NCI-H2081 treated with DMSO at 0.1 percent for 48 hours (cell line): ENCODE measurements at places on chromosomes 16 and 17.
A peak's percentile ranks its signal among the peaks of the same experiment; 100 is the strongest.

- DNase-seq: no peak
Measured at GRCh38 chr17:16005636-16006035, 6.0 kb downstream of the TTC19 start.

- DNase-seq: no peak
Measured at GRCh38 chr17:40074871-40075200, 12.1 kb downstream of the THRA start.

GRCh38 chr16:75380870-75381269 is 52.4 kb downstream of the CFDP1 start:
- no peak for DNase-seq

DNA sequence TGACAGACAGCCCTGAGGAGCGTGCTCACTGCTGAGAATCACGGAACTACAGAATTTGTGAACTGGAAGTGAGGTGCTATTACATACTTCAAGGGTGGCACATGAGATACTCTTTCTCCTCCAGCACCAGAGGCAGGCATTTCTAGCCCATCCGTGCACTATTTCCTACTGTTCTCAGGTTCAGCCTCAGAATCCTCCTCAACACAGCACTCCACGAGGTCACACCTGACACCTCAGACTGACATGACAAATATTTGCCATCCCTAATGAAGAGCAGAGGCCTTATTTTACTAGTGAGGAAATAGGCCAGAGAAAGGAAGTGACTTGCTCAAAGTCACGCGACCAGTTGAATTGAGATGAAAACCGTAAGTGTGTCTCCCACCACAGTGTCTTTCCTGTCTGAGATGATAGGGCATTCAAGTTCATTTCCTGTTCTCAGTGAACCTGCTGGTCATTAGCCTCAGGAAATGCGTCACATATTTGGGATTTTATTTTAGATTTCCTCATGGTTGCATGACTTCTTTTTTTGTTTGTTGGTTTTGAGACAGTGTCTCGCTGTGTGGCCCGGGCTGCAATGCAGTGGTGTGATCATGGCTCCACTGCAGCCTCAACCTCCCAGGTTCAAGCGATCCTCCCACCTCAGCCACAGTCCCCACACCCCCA is 23.6 kb downstream of the SEZ6 start:
- no peak for DNase-seq

- DNase-seq: no peak
Measured at GRCh38 chr17:20059728-20060188, 50.6 kb downstream of the SPECC1 start.

DNA sequence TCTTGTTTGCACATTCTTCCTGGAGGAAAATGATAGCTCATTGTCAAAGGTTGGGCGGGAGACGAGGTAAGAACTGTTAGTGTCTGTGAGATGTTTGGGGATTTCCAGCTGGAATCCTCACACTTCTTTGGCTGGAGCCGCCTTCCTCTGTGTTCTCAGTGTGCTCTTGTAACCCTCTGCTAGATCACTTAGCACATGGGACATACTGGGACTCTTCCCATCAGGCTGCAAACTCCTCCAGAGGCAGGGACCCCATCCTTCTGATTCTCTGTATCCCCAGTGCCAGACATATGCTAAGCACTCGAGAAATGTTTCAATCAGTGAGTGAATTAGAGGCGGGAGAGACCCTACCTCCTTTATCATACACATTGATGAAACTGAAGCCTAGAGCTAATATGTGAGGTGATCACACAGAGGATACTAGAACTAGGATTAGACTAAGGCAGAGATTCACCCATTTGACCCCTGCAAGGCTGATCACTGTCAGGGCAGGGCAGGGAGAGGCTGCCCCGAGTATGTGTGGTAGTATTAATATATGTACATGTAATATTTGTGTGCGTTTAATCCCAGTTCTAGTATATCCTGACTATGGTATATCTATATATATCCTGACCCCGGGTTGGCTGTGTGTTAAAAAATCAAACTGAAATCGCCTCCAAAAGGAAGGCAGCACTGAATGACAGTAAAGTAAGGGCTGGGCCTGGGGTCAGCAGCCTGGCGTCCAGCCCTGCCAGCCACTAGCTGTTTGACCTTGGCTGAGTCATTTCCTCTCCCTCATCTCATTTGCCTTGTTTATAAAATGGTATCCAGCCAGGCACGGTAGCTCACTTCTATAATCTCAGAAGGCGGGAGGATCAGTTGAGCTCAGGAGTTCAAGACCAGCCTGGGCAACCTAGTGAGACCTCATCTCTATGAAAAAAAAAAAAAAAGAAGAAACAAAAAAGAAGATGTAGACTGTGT is 75.5 kb upstream of the TBX2 start:
- no peak for DNase-seq

- no peak for DNase-seq
Measured at GRCh38 chr17:5700745-5701144, 116.4 kb upstream of the NLRP1 start.

GRCh38 chr16:66434619-66435430 is 7.7 kb downstream of the BEAN1 start:
- DNase-seq: no peak

DNA sequence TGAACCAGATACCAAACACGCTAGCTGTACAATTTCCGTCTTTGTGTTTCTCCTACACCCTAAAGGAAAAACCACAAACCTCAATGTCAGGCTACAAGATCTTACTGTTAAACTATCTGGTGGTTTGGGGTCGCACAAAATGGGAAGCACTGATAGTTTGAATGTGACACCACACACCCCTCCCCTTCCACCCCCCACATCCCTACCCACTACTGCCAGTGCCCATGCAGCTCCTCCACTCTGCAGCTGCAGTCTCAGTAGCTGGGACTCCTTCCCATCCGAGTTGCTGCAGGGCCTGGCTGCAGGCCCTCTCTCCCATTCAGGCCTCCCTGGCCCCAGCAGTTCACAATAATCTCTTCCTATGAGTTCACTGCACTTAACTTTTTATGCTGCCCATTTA is 18.4 kb downstream of the TRAP1 start:
- DNase-seq: no peak

- no peak for DNase-seq
Measured at GRCh38 chr17:64074704-64075426, 54.4 kb upstream of the ICAM2 start.

DNA sequence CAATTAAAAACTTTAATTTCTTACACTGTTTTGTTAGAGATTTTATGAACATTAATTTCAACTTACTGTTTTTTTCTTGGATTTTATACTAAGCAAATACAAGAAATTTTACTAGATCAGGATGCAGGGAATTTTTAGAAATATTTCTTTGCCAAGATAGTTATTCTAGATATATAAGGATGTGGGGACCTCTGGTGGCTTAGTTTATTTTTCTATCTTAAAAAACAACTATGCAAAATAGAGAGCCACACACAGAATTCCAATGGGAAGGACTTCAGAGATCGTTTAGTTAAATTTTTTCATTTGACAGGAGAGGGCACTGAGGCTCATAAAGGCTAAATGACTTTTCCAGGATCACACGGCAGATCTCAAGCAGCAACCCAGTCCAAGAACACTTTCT is 23.0 kb upstream of the CAPNS2 start:
- no peak for DNase-seq

DNA sequence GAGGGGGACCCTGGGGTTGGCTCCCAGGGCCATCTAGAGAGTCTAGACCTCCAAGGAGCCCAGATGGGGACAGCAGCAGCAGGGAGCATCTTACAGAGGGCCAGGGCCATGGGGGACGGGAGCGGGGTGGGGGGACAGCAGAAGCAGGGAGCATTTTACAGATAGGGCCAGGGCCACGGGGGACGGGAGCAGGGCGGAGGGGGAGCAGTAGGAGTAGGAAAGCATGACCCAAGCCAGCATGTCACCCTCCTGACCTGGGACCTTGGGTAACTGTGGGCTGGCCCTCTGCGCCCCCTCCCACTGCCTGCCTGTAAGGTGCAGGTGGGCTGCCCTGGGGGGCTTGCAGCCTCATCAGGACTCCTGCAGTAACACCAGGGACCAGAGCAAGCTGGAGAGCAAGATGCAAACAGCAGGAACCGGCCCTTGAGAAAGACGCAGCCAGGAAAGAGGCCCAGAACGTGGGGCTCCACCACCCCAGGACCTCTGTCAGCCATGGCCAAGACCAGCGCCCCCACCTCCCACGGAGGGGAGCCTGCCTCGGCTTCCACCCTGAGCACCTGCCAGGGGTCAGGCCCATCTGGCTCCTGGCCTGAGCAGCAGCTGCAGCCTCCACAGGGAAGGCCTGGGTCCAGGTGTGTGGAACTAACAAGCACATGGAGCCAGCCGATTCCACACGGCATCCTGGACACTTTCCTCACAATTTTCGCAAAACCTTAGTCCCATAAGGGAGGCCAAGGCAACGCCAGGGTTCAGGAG is 2.4 kb downstream of the ZNF598 start:
- DNase-seq: no peak

DNA sequence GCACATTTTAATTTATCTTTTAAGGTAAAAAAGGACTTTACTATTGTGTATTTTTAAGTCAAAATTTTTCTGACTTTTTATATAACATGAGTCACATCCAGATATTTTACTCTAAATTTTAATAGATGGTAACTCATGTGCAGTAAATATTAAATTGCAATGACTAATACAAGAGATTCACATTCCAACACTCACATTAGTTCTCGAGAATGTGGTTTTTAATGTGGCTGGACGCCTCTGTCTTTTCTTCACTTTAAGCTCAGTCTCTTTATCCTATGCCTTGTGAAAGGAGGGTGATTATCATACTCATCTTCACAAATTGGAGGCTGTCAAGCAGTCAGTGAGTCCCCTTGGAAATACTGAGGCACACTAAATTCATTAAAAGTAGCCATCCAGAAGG is 315.6 kb downstream of the HS3ST3B1 start:
- no peak for DNase-seq

DNA sequence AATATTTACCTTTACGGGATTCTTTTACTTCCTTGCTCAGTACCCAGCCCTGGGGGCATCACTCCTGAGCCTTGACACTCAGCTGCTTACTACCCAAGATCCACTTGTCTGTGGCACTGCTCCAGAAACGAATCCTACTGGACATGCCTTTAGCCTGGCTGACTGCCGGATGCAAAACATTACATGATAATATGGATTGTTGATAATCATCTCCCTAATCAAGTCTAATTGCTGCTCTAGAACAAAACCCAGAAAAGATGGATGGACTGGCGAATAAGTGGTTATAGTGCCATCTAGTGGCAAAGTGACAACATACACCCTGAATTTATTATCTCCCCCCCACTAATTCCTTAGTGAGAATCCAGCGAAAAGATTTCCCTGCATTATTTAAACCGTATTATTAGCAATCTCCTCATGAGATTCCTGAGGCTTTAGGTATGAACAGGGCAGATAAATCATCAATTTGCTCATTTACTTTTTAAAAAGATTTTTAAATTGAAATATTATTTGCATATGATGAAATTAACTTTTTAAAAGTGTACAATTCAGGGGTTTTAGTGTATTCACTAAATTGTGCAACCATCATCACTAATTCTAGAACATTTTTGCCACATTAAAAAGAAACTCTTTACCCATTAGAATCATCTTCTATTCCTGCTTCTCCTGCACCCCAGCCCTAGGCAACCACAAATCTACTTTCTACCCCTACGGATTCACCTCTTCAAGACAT is 61.6 kb downstream of the RGS9 start:
- DNase-seq: peak; percentile 83

DNA sequence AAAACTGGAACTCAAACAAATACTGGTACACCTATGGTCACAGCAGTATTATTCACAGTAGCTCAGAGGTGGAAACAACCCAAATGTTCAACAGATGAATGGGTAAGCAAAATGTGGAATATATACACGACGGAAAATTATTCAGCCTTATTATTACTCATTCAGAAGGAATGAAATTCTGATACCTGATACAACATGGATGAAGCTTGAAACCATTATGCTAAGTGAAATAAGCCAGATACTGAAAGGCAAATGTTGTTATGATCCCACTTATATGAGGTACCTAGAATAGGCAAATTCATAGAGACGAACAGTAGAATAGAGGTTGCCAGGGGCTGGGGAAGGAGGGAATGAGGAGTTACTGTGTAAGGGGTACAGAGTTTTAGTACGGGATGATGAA is 27.1 kb upstream of the MYLK3 start:
- DNase-seq: no peak

- no peak for DNase-seq
Measured at GRCh38 chr16:3689731-3690130, 27.6 kb downstream of the TRAP1 start.

DNA sequence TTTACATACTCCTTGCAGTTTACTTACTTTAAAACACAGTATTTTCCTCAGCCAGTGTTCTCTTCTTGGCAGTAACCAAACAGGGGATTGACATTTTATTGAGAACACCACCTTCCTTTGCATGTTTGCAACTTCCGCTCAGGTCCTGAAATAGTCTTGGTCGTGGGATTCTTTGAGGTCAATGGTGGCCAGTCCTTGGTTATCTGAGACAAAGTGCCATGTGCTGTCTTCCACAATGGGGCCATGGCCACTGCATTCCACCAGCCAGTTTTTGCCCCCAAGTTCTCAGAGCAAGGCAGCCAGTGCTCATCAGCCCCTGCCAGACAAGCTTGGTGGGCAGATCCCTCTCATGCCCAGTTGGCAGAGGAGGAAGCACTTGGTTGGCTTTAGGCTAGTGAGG is 22.9 kb downstream of the CMTM4 start:
- no peak for DNase-seq

GRCh38 chr17:82461827-82462524 is 3.4 kb downstream of the NARF start:
- DNase-seq: no peak

DNA sequence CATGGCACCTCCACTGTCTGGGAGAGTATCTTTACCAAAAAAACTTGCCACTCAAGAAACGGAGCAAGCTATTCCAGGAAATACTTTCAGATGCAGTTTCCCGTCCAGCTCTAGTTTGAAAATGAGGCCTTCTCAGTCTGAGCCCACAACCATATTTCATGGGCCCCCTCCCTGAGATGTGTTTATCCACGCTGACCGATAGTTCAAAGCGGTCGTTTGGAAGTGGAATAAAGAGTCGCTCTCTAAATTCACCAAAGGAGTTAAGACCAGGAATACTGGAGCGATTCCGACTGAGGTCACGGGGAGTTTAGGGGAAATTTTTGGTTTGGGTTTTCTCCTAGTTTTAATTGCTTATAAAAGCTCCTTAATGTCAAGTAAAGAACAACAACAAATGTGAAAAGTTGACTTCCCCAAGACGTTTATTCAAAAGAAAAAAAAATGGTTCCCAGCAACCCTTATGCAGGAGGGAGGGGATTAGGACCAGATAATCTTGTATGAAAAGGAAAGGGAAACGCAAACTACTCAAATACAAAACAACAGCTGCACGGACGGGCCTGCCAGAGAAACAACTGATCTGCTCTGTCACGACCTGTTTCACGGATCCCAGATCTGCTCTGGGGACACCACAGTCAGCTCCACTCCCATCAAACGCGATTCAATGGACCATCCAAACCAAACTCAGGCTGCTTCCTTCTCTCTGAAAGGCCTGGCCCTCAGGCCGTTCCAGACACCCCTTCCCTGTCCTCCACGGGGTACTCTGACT is 77.1 kb downstream of the MRM3 start:
- DNase-seq: no peak

DNA sequence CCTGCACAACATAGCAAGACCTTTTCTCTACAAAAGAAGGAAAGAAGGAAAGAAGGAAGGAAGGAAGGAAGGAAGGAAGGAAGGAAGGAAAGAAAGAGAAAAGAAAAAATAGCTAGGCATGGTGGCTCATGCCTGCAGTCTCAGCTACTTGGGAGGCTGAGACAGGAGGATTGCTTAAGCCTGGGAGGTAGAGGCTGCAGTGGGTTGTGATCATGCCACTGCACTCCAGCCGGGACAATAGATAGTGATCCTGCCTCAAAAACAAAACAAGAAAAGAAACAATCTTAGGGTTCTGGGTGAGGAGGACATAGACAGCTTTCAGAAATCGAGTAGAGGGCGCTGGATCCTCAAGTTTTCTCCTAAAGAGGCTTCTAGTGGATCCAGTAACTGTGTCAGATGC is 59.7 kb upstream of the CLEC3A start:
- no peak for DNase-seq

GRCh38 chr16:4094127-4094773 is 22.0 kb downstream of the ADCY9 start:
- DNase-seq: no peak
